NCI-H510A treated with DMSO at 0.1 percent for 48 hours (cell line): ENCODE measurements at places on chromosomes 4 and X.

- no peak for DNase-seq
Measured at GRCh38 chr4:6427439-6428090, 44.8 kb downstream of the PPP2R2C start.

DNA sequence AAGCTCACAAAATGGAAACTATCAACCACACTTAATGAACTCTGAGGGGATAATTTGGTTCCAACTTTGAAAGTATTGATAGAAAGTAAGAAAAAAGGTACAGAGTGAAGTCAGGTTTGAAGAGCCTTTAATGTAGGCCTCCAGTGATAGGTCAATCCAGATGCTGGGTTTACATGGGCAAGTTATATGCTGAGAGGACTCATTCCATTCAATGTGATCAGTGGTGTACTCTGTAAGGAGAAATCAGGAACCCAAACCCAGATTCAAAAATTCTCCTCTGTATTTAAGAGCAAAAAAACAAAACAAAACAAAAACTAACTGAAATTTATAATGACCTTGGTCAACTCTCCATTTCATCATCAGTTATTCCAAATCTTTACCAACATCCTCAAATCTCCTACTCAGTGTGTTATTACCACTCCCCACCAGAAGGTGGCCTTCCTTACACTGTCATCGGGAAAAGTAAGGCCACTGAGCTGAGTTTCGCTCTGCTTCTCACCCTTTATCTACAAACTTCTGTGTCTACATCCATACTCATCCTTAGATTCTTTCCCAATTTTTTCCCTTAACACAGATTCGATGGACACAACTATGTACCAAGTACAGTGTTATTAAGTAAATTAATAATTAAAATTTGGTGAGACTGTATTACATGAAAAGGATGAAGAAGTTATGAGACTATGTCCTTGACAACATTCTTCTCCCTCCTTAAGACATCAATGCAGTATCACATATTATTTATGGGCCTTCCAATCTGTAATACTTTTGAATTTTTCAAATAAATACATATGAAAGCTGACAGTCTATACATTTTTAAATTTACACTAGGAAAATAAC lies 88.3 kb downstream of the ZAR1 start:
- peak; percentile 42 for DNase-seq

- DNase-seq = peak; percentile 41
Measured at GRCh38 chrX:24877854-24878650, 137.7 kb downstream of the ARX start.

DNA sequence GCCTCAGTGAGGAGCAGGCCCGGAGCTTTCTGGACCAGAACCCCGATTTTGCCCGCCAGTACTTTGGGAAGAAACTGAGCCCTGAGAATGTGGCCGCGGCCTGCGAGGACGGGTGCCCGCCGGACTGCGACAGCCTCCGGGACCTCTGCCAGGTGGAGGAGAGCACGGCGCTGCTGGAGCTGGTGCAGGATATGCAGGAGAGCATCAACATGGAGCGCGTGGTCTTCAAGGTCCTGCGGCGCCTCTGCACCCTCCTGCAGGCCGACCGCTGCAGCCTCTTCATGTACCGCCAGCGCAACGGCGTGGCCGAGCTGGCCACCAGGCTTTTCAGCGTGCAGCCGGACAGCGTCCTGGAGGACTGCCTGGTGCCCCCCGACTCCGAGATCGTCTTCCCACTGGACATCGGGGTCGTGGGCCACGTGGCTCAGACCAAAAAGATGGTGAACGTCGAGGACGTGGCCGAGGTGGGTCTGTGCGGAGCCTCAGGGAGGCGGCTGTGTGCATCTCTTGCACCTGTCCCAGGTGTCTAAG lies 323 bp downstream of the PDE6B start:
- DNase-seq = no peak

GRCh38 chr4:157806184-157806583 lies 366.6 kb downstream of the GASK1B start:
- no peak for DNase-seq

- DNase-seq = no peak
Measured at GRCh38 chr4:80141543-80141942, 55.8 kb upstream of the PRDM8 start.

DNA sequence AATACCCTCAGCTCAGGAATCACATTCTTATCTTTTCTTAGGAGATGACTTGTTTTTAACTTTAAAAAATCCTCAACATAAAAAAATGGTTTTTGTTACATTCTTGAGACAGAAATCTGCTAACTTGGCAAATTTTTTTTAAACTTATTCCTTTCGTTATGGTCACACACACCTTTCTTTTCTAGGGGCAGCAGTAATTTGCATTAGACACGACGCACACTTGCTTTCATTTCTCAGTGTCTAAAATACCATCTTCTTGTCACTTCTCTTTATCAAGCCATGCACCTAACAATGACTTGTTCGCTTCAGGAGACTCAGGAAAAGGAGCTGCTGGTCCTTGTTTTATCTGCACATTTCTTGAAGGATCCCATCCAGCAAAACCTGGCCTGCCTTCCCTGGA lies 112.6 kb upstream of the TBL1X start:
- no peak for DNase-seq

GRCh38 chr4:84032372-84032771 lies 466.7 kb downstream of the NKX6-1 start:
- DNase-seq = no peak

GRCh38 chrX:39613997-39614679 lies 483.6 kb downstream of the BCOR start:
- peak; percentile 53 for DNase-seq

DNA sequence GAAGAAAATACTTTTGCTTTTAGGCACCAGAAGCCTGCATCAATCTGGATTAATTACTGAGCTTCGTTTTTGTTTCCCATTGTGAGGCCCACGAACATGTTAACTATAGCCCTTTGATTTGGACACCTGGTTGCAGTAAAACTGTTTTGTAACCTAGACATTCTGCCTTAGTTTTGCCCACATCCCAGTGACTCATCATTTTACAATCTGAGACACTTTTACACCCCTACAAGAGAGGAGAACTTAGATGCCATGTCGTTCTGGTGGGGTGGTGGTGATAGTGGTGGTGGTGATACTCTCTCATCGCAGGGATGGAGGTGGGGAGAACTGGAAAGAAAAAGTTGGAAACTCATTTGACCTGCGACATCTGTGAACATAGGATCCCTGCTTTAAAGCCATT lies 1257.2 kb downstream of the ADGRL3 start:
- DNase-seq = no peak

DNA sequence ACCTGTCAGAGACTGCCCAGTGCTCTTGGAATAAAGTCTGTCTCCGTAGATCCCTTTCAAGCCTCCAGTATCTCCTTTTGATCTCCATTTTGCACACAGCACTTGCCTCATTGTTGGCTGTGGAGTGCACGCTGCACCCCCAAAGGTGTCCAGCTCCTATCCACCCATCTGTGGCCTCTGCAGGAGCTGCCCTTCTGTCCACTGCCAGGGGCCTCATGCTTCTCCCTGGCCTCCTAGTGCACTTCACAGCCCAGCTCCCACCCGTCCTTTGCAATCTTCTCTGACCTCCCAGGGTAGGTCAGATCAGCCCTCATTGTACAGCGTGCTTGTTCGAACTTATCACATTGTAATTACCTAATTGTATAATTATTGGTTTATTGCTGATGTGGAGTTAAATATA lies 18.9 kb downstream of the KIT start:
- no peak for DNase-seq

DNA sequence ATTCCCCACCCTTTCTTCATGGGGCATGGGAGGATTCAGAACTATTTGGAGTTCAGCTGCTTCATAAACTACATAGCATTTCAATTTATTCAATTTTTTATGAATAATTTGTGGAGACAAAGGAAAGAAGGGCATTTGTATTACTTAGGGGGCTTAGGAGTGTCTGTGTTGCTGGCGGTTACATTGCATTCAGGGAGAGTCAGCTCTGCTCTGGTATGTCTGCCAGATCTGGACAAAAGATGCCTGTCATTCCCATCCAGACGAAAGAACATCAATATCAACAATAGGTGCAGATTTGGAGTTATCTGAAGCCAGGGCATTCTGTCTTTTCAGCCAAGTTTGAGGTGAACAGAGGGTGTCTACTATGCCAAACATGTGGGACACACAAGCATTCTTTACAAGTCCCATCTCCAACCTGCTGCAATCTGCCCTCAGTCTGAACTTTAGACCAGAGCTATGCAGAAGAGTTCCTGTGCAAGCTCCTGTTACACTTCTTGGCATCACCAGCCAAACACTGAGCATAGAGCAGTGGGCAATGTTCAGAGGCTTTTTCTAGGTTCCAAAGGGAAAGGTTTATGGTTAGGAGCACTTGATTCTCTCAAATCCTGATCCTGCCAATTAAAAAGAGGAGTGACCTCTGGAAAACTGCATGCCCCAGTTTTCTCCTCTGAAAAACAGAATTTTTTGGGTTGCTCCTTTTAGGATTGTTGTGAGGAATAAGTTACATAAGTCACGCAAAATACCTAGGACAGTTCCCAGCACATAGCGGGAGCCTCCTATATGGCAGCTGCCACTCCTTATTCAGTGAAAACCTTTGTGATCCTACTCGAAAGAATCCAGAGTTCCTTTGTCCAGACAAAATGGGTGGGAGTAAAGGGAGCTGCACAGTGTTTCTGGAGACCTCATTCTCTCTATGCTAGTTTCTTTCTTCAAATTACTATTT lies 719.5 kb upstream of the SLIT2 start:
- DNase-seq = no peak

- no peak for DNase-seq
Measured at GRCh38 chrX:17882680-17883079, 21.6 kb upstream of the RAI2 start.

GRCh38 chr4:37837446-37837845 lies 11.0 kb downstream of the PGM2 start:
- no peak for DNase-seq

DNA sequence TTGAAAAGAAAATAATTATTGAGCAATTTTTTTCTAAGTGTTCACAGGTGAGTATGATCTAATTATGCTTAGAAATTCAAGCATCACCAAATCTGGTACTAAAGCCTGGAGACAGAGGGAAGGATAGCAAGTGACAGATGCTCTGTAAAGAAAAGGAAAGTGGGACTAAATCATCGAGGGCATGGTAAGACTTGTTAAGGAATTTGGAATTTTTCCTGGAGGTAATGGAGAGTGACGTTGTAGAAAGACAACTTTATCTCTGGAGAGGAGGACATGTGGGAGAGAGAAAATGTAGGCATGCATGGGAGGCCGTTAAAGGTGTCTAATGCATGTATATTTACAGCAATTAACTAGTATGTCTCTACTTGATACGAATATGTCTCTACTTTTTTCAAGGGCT lies 333.2 kb upstream of the ATOH1 start:
- no peak for DNase-seq

GRCh38 chr4:113008716-113009115 lies 40.7 kb upstream of the ANK2 start:
- DNase-seq = no peak

GRCh38 chrX:107571296-107571998 lies 56.9 kb upstream of the PRPS1 start:
- no peak for DNase-seq

DNA sequence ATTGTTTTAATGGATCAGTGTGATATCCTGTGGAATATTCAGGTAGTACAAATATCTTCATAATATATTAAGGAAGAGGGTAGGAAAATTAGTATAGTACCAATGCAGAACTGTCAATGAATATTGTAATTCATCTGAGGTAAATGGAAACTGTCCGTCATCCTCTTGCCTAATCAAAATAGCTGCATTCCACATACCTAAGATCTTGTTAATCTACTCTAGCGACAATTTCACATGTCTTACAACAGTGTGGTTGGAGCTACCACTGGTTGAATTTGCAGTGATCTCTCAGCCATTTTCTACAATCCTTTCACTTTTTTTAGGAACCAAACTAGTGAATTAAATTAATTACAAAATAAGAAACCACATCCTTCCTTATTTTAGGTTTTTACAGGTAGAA lies 117.5 kb downstream of the PCDH18 start:
- DNase-seq = no peak

- no peak for DNase-seq
Measured at GRCh38 chrX:8089141-8089540, 81.9 kb downstream of the VCX2 start.

- DNase-seq = no peak
Measured at GRCh38 chrX:152520653-152521052, 69.5 kb upstream of the GABRA3 start.

GRCh38 chr4:177225605-177226004 lies 84.1 kb upstream of the NEIL3 start:
- DNase-seq = no peak

- DNase-seq = no peak
Measured at GRCh38 chrX:116031331-116031730, 139.2 kb upstream of the AGTR2 start.

DNA sequence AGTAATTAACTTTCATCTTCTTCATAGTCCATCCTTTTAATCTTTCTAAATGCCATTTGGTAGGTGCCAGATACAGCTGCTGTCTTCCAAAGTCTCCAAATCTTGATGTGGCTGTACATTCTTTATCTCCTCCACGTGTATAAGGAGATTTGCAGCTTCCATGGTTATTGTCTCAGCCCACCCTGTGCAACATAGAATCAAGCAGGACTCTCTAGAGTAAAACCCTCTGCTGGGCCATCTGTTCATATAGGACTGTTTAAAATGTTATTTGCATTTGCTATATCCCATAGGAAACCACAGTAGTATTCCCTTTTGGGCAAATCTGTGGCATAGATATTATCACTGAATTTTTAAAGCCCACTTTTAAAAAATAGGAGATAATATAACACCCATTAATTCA lies 527.2 kb upstream of the EPHA5 start:
- no peak for DNase-seq

DNA sequence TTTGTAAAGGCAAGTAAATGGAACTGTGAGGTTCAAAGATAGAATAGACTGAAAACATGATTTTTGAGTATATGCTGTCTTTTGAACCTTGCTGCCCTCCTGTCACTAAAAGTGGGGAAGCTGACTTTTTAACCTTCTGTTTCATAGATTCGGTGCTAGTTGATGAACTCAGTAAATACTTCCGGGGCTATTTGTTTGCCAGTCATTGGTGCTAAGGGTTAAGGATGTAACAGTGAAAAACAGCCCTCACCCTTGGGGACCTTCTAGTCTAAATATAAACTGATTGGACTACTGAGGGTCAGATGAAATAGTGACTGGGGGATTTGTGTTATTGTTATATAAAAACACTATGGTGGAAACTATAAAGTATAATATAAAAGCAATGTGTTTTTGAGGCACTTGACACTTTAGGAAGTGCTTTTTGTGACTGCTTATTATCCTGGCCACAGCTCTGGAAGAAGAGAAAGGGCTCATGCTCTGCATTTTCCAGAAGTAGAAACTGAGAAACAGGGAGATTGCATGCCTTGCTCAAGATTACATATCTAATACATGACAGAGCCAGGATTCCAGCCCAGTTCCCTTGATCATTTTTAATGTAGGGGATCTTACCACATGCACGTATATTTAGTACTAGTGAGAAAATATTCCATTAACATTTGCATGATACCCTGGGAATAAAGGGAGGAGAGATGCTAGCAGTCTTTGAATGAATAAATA lies 3.9 kb downstream of the BST1 start:
- no peak for DNase-seq

- DNase-seq = no peak
Measured at GRCh38 chrX:72340626-72341025, 34.9 kb upstream of the CITED1 start.

DNA sequence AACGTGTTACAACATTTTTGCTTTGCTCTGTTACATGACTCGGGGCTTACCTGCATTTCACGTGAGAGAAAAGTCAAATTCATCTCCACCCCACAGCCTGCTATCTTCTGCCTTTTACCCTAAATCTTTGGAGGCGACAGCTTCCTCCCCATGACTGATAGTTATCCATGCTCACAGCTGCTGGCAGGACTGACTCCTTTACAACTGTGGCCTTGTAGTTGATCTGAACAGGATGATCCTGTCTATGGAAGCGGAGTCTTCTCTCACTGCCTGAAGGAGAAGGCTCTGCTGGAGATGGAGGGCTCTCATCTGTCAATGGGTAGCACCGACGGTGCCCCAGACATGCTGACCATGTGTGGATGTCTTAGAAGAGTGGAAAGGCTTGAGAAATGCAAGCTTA lies 151.0 kb downstream of the CBR4 start:
- no peak for DNase-seq
